ENCODE measurements at places on chromosomes 3 and 15.

DNA sequence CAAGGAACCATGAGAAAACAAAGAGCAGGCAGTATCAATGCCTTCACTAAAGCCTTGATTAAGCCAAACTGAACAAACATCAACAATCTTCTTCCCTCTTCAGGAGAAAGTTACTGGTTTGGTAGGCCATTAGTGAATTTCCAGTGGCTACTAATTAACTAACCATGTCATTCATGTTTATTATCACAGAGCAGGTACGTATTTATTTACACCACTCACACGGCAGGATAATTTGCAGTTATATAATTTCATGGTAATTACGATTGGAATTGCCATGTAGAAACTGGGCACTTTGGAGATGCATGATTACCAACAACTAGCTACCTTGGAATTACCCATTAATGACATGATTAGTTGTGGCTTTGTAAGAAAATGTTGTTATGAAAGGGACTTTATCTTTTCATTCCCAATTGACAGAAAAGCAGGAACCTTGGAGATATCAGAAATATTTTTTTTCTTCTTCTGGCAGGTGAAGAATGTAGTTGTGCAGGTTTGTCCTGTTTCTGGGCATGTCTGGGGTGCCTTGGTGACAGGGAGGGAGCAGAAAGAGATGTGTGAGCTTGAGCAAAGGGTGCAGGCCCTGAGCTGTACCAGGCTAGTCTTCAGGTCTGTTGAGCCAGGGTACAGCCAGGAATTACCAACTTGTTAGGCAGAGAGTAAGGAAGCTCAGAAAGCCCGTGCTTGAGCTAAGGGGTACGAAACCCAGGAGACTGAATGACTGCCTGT is 310.7 kb downstream of the RORA start:
- no peak for DNase-seq

GRCh38 chr3:143865302-143865701 is 17.0 kb upstream of the SLC9A9 start:
- DNase-seq: no peak

DNA sequence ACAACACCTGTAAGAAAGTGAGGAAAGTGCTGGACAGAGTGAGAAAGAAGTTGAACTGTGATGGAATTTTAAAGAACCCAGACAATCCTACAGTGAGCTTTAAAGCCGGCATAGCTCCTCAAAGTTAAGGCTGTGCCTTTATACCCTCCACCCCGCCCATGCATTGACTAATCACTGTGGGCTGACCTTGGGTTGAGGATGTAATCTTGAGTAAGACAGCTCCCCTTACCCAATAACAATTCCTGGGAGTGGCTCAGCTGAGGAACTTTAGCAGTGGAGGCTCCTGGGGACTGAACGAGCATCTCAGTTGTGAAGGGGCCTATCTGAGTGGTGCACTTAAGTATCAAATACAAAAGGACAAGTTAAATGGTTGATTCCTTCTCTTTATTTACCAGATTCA is 35.7 kb upstream of the ZNF770 start:
- DNase-seq: no peak

- DNase-seq: no peak
These were observed 62.3 kb downstream of the UBP1 start for GRCh38 chr3:33377931-33378330.

DNA sequence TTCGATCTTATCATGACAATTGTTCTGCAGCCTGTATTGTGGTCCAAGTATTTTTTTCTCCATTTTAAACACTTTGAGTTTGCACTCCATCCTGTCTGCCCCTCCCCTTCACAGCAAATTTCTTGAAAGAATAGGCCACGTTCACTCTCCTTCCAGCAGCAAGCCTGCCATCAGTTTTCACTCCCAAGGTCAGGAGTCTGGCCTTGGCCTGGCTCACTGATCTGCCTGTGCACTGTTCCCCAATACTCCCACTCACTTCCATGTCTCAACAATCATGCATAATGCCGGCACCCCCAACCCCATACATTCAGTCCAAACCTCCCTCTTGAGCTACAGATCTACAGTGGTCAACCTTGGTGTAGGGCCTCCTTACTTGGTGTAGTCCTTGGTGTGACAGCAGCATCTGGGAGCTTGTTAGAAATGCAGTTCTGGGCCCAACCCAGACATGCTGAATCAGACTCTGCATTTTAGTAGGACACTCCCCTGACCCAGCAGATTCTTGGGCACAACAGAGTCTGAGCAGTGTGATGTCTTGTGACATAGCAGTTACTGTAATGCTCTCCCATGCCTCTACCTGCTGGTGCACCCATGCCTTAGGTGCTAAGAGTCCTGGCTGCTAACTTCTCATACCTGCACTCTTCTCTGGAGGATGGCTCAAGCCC is 58.3 kb upstream of the XCR1 start:
- no peak for DNase-seq

GRCh38 chr3:113214917-113215595 is 3.7 kb downstream of the BOC start:
- DNase-seq: no peak

GRCh38 chr3:125645616-125646015 is 50.3 kb upstream of the OSBPL11 start:
- DNase-seq: no peak

DNA sequence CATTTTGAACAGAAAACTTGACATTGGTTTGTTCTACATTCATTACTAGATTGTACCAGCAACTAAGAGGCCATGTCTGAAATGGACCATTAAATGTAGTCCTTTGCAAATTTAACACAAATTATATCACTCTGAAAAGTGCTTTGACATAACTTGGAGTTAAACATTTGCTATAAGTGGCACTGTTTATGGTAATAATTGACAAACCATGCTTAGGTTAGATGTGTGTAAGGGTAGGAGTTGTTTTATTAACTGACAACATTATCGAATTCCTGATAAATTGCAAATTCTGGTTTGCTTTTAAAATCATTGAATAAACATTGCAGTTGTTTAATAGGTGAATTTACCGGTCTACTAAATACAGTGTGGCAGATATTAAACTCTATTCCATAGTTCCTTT is 6.1 kb upstream of the TMEM207 start:
- no peak for DNase-seq

- DNase-seq: no peak
These were observed 38.5 kb downstream of the MYO5C start for GRCh38 chr15:52256930-52257733.

DNA sequence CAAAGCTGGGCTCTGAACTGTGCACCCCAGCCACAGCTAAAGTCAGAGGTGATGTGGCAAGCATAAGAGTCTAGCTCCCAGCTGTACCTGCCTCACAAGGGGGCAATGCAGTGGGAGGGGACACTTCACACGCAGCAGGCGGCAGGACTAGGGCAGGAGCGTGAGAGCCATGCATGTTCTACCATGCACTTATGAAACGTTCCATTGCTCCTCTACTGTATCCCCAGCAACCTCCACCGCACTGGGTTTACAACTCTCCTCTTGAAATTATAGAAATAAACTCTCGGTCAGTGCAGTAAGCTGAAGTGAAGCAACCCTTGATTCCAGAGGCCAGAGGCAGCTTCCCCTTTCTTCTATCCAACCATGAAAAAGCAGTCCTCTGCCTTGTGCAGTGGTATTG is 298.6 kb upstream of the STT3B start:
- no peak for DNase-seq

DNA sequence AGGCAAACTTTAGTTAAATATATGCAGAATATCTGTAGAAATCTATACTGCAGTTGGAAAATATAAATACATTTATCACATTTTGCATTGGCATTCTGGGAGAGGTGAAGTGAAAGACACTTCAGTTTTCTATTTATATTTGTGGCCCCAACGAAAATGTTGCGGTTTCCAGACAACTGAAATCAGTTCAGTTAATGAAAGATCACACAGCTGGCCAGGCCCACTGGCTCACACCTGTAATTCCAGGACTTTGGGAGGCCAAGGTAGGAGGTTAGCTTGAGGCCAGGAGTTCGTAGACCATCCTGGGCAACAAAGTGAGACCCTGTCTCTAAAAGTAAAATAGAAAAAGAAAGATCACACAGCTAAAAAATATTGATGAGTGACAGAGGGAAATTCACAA is 11.9 kb upstream of the CLASP2 start:
- DNase-seq: no peak

- no peak for DNase-seq
These were observed 83.3 kb upstream of the MYO5C start for GRCh38 chr15:52378746-52379394.

GRCh38 chr3:55690177-55690576 is 203.1 kb upstream of the WNT5A start:
- DNase-seq: no peak
